ENCODE measurements at places on chromosomes 13 and 19.
A peak's percentile ranks its signal among the peaks of the same experiment; 100 is the strongest.

- DNase-seq: no peak
Observed at GRCh38 chr13:29918845-29919244, 68.4 kb upstream of the UBL3 start.

GRCh38 chr13:25819856-25820530 is 231.8 kb downstream of the SHISA2 start:
- no peak for DNase-seq

DNA sequence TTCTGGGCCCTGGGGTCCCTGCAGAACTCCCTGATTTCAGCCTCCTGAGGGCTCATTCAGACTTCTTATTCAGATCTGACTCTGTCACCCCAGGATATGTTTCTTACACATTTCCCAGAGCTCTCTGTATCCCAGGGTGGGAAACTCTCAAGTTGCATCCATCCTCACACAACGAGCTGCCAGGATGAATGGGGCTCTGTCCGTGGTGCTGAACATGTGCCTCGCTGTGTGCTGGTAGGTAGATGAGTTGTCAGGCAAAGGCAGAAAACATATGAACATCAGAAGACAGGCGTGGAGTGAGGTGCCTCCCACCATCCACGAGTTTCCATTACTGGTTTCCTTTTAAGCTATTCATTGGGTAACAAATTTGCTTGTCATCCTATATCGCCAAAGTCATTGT is 11.4 kb upstream of the IGFL1 start:
- no peak for DNase-seq

- DNase-seq: no peak
Observed at GRCh38 chr19:20612711-20613316, 47.2 kb upstream of the ZNF737 start.

DNA sequence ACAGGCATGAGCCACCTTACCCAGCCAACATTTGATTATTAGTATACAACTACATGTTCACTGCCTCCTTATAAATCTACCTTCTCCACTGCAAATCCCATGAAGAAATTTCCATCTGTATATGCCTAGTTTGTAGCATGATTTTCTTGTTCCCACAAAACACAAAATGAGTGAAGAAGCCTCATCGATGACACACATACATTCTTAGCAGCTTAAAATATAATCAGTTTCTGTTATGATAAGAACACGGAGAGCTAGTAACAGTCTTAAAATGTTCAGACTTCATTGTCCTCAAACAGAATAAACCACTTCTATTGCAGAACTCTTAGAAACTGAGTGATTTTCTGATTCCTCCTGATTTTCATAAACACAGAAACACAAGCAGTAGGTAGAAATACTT is 740.5 kb downstream of the PCDH9 start:
- no peak for DNase-seq

DNA sequence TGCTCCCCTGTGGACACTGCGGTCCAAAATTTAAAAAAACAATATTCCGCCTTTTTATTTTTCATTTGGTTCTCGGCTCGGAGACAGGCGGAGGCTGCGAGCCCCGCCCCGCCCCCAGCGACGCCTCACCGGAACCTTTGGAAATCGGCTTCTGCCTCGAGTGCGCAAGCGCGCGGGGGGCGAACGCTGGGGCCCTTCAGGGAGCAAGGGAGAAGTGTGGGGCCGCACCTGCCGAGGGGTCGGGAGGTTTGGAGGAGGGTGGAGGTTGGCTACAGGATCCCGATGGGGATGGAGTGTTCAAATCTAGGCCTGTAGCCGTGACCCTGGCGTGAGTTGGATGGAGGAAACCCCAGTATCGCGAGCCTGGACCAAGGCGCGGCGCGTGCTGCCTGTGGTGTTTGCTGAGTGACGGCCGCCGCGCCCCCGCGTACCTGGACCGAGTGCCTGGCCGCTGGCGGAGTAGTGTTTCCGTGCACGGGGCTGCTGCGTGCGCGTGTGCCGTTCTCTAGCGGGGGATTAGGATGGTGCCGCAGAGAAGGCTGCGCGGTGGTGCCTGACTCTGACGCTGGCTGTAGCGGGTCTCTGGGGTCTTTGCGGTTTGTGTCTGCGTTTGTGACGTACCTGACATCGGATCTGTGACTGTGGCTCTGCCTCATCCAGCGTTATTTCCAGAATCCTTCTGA is 565 bp upstream of the ZFP30 start:
- peak; percentile 73 for DNase-seq

GRCh38 chr13:101346161-101346560 is 70.1 kb downstream of the NALCN start:
- DNase-seq: no peak

DNA sequence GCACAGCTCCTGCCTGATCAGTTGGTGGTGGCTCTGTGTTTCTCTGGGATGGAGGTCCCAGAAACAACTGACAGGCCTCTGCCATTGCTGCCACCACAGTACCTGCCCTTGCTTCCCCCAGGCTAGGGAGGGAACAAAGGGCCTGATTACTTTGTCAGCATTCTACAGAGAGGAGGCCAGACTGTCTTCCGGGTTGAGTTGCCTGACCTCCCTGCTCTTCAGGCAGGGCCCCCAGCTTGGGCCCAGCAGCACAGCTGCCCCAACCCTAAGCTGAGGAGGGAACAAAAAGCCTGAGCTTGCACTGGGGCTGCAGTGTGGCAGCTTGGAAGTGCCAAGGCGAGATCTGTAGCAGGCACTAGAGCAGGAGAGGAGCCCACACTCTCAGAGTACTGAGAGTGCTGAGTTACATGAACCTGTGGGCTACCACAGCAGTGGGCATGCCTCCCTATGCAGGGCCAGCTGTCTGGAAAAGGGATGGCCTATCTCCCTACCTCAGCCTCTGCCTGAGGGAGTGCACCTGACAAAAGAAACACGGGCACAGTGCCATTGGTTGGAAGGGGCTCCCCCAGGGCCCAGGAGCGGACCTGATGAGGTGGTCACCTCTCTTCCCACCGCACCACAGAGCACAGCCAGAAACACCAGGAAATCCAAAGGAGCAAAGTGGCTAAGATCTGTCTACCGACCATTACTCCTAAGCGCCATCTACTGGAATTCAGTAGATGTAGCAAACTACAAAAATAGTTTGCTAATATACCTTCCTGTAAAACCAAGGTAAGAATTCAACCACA is 24.4 kb downstream of the SLC25A15 start:
- no peak for DNase-seq

GRCh38 chr19:40365010-40365409 is 16.5 kb downstream of the PLD3 start:
- no peak for DNase-seq

- DNase-seq: no peak
Observed at GRCh38 chr13:110913322-110914080, 1.4 kb downstream of the ANKRD10 start.

GRCh38 chr13:62760724-62761123 is 1345.1 kb upstream of the PCDH20 start:
- no peak for DNase-seq

DNA sequence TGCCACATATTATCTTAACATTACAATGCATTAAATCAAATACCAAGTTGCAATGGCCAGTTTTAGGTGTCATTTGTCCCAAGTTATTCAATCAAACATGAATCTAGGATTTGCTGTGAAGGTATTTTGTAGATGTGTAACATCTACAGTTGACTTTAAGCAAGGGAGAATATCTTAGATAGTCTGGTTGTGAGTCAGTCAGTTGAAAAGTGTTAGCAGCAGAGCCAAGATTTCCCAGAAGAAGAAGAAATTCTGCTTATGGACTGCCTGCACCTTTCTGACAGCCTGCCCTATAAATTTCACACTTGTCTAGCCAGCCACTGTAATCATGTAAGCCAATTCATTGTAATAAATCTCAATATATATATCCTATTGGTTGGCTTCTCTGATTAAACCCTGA is 41.3 kb upstream of the INTS6 start:
- DNase-seq: no peak

DNA sequence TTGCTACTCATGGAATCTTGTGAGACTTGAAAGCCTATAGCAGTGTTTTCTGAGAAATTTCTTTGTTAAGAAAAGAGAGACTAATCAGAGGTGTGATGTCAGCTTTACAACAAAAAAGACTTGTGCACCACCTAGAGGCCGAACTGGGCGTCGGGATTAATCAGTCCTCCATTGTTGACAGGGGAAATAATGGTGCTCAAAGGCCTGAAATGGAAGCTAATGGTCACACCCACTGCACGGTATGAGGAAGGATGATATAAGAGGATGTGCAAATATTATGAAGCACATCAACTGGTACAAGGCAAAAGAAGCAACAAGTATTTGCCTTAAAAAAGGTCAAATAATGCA is 480.2 kb upstream of the MIR17HG start:
- no peak for DNase-seq

DNA sequence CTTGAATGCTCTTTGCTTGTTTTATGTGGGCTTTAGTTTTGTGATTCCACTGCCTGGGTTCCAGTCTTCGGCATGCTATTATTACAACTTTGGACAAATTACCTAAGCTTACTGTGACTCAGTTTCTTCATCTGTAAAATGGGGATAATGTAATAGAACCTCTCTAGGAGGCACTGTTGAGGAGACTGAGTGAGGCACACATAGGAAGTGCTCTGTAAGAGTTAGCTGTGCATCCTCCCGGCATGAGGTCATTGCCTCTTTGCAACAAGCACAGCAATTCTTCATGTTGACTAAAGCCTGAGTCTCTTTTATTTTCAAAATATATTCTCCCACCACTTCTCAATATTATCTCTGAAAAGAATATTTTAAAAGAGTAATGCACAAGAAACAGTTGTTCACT is 227.4 kb downstream of the DLEU7 start:
- DNase-seq: no peak

- no peak for DNase-seq
Observed at GRCh38 chr19:22607653-22608430, 26.3 kb upstream of the ZNF492 start.

- peak; percentile 74 for DNase-seq
Observed at GRCh38 chr13:46796515-46797474, at the start of gene ESD. Gene ESD, minus strand, starts transcription at chr13:46797161. Its CDS starts 5,748 bp downstream, at chr13:46791413.

GRCh38 chr19:11931051-11931450 is 6.1 kb downstream of the ZNF700 start:
- no peak for DNase-seq

DNA sequence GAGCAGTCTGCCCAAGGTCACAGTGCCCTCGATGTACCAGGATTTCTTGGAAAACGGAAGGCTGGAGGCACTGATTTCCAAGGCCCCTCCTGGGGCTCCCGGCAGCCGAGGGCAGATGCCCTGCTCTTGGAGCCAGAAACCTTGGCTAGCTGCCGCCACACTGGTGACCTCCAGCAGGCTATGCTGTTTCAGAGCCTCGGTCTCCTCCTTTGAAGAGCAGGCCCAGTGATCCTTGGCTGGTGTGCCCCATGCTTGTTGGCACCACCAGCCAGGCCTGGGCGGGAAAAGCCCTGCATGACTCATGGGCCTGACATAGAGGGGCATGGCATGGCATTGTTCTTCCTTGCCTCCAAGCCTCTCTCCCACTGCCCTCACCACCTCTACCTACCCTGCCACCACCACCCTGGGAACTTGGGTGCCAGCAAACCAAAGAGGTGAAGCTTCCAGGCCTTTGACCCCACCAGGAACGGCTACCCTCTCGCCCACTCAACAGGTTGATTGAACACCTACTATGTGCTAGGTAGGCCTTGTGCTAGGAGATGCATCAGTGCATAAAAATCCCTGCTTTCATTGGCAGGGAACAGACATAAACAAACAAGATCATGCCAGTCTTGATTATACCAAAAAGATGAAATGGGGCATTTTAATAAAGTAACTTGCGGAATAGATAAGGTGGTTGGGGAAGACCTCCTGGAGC is 1.6 kb upstream of the CLEC11A start:
- no peak for DNase-seq

- DNase-seq: no peak
Observed at GRCh38 chr13:29103065-29103800, 283.1 kb downstream of the MTUS2 start.

GRCh38 chr13:99690426-99691174 is 189.3 kb downstream of the TM9SF2 start:
- no peak for DNase-seq

GRCh38 chr13:30332456-30333143 is 25.2 kb upstream of the KATNAL1 start:
- no peak for DNase-seq

DNA sequence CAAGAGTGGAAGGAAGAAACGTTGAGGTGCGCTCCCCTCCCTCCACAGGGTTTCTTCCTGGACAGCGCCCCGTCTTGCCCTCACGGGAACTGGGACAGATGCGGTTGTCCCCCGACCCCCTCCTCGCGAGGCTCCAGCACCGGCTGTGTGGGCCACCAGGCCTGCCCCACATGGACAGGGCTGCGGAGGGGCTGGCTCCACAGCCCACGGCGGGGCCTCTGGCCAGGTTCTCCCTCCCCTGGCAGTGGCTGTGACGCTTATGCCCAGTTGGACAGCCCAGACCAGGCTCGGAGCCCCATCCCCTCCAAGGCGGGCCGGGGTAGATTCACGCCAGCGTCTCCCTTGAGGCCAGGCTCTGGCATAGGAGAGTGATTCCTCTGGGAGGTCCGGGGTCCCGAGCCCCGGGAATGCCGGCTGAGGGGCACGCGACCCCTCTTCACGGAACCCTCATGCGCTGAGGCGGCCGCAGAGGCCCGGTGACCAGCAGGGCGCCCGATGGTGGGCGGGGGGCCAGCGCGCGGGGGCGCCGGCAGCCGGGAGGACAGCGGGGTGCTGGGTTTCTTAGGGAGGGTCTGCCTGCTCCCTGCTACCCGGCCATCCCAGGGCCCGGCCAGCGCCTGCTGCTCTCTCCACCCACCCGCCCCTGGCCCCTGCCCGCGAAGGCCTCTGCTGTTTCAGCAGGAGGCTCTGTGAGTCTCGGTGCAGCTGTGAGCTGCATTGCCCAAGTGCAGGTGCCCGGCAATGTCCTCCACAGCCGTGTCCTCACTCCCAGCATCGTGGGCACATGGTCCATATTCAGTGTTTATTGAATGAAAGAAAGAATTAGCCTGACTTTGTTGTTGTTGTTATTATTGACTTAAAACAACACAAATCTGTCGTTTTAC is 20.3 kb upstream of the GAS6 start:
- DNase-seq: no peak

- no peak for DNase-seq
Observed at GRCh38 chr19:40799558-40800338, 757 bp downstream of the EGLN2 start.

- no peak for DNase-seq
Observed at GRCh38 chr19:656751-657559, 6.1 kb downstream of the RNF126 start.

GRCh38 chr19:51470966-51471365 is 7.4 kb upstream of the CEACAM18 start:
- no peak for DNase-seq

DNA sequence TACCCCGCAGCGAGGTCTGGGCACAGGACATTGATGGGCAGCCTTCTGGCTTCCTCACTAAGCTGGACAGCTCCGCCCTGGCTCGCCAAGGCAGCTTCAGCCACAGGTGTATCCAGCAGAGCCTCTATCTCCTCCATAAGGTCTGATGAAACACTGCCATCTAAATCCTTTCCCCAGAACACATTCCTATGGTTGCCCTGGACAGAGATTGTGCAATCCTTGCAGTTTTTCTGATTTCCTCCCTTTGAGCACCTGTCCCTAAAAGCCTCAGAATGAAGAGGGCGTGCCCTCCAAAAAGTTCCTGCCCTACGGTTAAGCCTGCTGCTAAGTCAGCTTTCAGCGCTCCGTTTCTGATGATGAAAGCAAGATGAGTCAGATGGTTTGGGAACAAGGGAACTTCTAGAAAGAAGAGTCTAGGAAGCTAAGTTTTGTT is 21.0 kb downstream of the CLEC4M start:
- DNase-seq: no peak
